ENCODE measurements at places on chromosomes 1 and 21.
A peak's percentile ranks its signal among the peaks of the same experiment; 100 is the strongest.

- H3K4me1 ChIP-seq, result peaks cover 52% of the 10 kb centered on the region
- H3K27ac ChIP-seq, result peak overlapping the region; percentile 88
- H3K27me3 ChIP-seq, result no peaks in the 10 kb centered on the region
Measured at GRCh38 chr1:212683357-212683722, 16.3 kb downstream of the BATF3 start.

GRCh38 chr1:26171084-26172072, at the start of gene ZNF593OS:
TSS of gene ZNF593OS (minus strand) at chr1:26171832. CDS start at chr1:26171661, 171 bp downstream.
- no peak for DNase-seq
- no peaks in the 10 kb centered on the region for H3K27me3 ChIP-seq
- peaks cover 31% of the 10 kb centered on the region for H3K36me3 ChIP-seq
- peaks cover 12% of the 10 kb centered on the region for H3K4me1 ChIP-seq

- H3K4me1 ChIP-seq, result no peaks in the 10 kb centered on the region
- H3K4me3 ChIP-seq, result no peak overlapping the region
- no peak overlapping the region for H3K27ac ChIP-seq
- H3K36me3 ChIP-seq, result no peaks in the 10 kb centered on the region
Measured at GRCh38 chr1:184424945-184425344, 38.1 kb downstream of the C1orf21 start.

GRCh38 chr1:185495898-185496297, 178.9 kb upstream of the IVNS1ABP start:
- H3K27me3 ChIP-seq, result no peaks in the 10 kb centered on the region
- H3K4me3 ChIP-seq, result no peak overlapping the region
- no peak overlapping the region for H3K27ac ChIP-seq

- DNase-seq, result no peak
- peaks cover 13% of the 10 kb centered on the region for H3K4me1 ChIP-seq
- no peaks in the 10 kb centered on the region for H3K36me3 ChIP-seq
- no peak overlapping the region for H3K4me3 ChIP-seq
- H3K27ac ChIP-seq, result no peak overlapping the region
Measured at GRCh38 chr1:231855926-231856325, 229.3 kb downstream of the DISC1 start.

GRCh38 chr1:198776602-198777029, 137.8 kb downstream of the PTPRC start:
- H3K4me3 ChIP-seq, result no peak overlapping the region
- DNase-seq, result no peak

DNA sequence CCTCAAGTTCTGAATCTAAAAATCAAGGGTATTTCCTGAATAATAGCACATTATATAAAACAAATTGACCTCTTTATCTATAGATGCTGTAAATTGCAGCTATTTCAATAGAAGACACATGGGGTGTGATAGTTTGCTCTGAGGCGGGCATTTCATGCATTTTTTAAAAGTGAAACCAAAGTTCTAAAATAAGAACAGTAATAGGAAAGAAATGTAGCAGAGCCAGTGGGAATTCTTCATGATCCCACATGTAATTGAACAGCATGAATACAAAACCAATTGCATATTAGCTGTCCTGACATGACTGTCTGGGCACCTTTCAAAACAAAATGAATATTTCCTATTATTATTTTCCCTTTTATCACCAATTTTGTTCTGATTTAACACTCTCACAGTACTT, 85.0 kb downstream of the RGS21 start:
- H3K27ac ChIP-seq, result no peak overlapping the region
- DNase-seq, result no peak
- H3K27me3 ChIP-seq, result peaks cover 4% of the 10 kb centered on the region
- H3K36me3 ChIP-seq, result no peaks in the 10 kb centered on the region
- no peak overlapping the region for H3K4me3 ChIP-seq
- H3K4me1 ChIP-seq, result no peaks in the 10 kb centered on the region

DNA sequence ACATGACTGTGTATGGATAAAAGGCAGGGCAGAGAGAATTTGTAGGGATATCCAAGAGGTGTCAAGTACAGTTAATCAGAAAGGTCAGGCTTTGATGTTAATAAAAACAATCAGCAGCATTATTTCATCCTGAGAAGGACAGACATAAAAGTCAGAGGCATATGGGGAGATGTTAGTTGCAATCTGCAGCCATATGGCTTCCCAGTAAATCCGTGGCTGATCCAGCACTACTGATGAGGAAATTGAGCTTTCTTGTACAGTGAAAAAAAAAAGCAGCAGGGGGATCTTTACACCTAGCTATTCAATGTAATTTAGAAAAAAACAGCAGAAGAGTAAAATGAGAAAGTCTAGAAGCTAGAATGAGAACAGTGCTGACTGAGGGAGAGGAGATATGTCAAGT, 2.2 kb upstream of the SPRR1B start:
- no peak for DNase-seq
- H3K4me3 ChIP-seq, result no peak overlapping the region
- H3K36me3 ChIP-seq, result no peaks in the 10 kb centered on the region

- no peak overlapping the region for H3K4me3 ChIP-seq
- no peak for DNase-seq
- no peaks in the 10 kb centered on the region for H3K4me1 ChIP-seq
- H3K27me3 ChIP-seq, result no peaks in the 10 kb centered on the region
- no peaks in the 10 kb centered on the region for H3K36me3 ChIP-seq
Measured at GRCh38 chr1:209355415-209355814, 228.1 kb upstream of the CAMK1G start.

- H3K27me3 ChIP-seq, result peaks cover 70% of the 10 kb centered on the region
- no peak overlapping the region for H3K27ac ChIP-seq
- DNase-seq, result peak; percentile 42
- peaks cover 25% of the 10 kb centered on the region for H3K4me1 ChIP-seq
- peak overlapping the region; percentile 45 for H3K4me3 ChIP-seq
Measured at GRCh38 chr1:15152318-15153183, 996 bp upstream of the TMEM51 start.

DNA sequence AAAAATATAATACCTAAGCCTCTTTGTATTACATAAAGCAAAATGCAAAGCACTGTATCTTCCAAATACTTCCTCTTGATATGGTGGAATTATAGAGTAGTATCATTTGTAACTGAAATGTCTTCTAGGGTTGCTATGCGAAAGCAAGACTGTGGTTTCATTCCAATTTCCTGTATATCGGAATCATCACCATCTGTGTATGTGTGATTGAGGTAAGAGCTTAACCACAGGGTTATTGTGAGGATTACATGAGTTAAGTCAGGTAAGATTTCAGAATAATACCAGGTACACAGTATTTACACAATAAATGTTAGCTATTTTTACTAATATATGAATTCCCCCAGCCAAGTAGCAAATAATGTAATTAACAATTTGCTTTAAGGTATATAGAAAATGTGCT, 24.7 kb downstream of the CD53 start:
- DNase-seq, result no peak
- H3K27ac ChIP-seq, result peak overlapping the region; percentile 81
- no peak overlapping the region for H3K4me3 ChIP-seq
- H3K27me3 ChIP-seq, result no peaks in the 10 kb centered on the region
- peaks cover 70% of the 10 kb centered on the region for H3K4me1 ChIP-seq

DNA sequence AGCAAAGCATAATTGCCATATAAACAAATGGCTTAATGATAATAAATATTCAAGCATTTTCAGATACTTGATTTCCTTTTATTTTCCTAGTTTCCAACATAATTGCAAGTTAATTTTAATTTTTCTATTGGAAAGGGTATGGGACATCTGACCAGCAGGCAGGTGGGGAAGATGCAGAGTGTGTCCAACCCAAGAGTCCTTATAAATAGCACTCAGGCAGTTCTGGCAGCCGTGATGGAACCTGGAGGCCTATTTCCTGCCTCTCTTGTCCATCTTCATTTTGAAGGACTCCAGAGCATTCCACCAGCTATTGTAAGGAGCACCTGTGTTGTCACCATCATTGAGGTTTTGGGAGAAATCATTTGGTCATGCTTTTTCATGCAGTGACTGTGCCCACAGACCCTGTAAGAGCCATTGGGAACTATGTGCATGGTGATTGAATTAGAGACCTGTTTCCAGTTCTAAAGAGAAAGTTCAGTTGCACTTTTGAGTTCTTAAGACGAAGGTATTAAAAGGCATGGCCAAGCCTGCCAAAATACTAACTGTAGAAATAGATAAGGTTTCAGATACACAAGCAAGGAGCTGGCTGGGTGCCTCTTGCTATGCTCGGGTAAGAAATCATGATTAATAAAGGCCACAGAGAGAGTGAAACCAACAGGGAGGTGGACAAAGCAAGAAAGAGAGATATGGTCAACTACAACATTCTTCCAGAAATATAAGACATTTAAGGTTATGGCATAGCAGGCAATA, 92.3 kb downstream of the SPATA46 start:
- peaks cover 38% of the 10 kb centered on the region for H3K27me3 ChIP-seq
- H3K4me3 ChIP-seq, result no peak overlapping the region
- no peaks in the 10 kb centered on the region for H3K4me1 ChIP-seq

DNA sequence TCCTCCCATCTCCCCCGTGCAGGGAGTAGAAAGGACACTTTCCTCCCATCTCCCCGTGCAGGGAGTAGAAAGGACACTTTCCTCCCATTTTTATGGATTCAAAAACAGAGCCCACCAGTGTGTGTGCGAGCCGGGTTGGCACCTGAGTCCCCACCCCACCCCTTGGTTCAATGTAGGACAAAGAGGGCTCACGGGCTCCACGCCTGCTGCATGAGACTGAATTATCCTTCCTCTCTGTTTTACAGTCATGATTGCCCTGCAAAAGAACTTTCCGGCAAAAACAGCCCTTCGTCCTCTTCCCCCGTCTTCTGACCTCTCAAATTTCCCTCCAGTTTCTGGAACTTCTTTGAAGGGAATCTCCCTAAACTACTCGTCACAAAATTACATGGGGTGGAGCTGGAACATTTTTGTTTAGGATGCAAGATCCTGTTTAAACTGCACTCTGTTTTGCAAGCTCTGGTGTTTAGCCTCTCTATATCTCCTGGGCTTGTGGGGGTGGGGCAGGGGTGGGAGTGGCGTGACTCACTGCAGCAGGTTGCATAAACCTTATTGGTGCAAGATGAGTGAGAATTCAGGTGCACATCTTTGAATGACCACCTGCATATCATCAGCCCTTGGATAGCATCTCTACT, 99.8 kb downstream of the PSMG1 start:
- H3K36me3 ChIP-seq, result no peaks in the 10 kb centered on the region
- no peak for DNase-seq
- peaks cover 10% of the 10 kb centered on the region for H3K27me3 ChIP-seq

- H3K27ac ChIP-seq, result no peak overlapping the region
- no peak overlapping the region for H3K4me3 ChIP-seq
- no peaks in the 10 kb centered on the region for H3K36me3 ChIP-seq
- peaks cover 12% of the 10 kb centered on the region for H3K27me3 ChIP-seq
Measured at GRCh38 chr1:246705368-246705767, 18.8 kb upstream of the SCCPDH start.

DNA sequence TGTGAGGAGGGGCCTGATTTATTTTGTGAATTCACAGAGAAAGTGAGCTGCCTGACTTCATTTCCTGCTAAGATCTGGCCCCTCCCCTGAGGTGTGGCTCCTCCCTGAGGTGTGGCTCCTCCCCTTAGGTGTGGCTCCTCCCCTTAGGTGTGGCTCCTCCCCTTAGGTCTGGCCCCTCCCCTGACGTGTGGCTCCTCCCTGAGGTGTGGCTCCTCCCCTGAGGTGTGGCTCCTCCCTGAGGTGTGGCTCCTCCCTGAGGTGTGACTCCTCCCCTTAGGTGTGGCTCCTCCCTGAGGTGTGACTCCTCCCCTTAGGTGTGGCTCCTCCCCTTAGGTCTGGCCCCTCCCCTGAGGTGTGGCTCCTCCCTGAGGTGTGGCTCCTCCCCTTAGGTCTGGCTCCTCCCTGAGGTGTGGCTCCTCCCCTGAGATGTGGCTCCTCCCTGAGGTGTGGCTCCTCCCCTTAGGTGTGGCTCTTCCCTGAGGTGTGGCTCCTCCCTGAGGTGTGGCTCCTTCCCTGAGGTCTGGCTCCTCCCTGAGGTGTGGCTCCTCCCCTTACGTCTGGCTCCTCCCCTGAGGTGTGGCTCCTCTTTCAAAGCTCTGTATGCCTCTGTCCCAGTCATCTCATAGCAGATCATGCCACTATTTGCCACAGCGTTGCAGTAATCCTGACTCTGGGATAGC, 26.9 kb upstream of the LRRC3 start:
- peaks cover 22% of the 10 kb centered on the region for H3K36me3 ChIP-seq
- no peak overlapping the region for H3K4me3 ChIP-seq
- DNase-seq, result peak; percentile 65
- H3K27ac ChIP-seq, result no peak overlapping the region
- no peaks in the 10 kb centered on the region for H3K4me1 ChIP-seq
- no peaks in the 10 kb centered on the region for H3K27me3 ChIP-seq

GRCh38 chr1:24319312-24319863, at the start of gene GRHL3:
TSS of gene GRHL3 (plus strand) at chr1:24319357. CDS start at chr1:24319552, 195 bp downstream.
- no peak within 1 kb of the TSS for H3K27ac ChIP-seq
- H3K27me3 ChIP-seq, result peaks cover 82% of the 10 kb centered on the region
- no peaks in the 10 kb centered on the region for H3K36me3 ChIP-seq
- H3K4me3 ChIP-seq, result peak within 1 kb of the TSS; percentile 0
- H3K4me1 ChIP-seq, result peaks cover 44% of the 10 kb centered on the region
- DNase-seq, result no peak

DNA sequence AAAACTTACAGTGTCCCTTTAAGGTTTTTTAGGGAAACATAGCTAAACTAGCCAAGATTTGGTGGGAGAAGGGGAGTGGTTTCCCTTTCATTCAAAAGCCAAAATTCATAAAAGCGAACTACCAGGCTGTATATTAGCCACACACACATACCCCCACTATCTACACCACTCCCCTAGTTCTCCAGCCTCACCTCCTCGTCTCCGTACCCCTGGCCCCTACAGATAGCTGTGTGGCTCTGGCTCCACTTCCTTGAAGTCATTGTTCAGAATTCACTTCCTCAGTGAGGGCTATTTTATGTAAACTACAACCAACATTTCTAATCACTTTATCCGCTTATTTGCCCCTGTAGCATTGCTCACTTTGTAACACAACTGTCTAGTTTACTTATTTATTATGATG, 5.3 kb upstream of the DPH5 start:
- no peak for DNase-seq
- H3K27me3 ChIP-seq, result no peaks in the 10 kb centered on the region
- no peak overlapping the region for H3K27ac ChIP-seq
- no peak overlapping the region for H3K4me3 ChIP-seq

DNA sequence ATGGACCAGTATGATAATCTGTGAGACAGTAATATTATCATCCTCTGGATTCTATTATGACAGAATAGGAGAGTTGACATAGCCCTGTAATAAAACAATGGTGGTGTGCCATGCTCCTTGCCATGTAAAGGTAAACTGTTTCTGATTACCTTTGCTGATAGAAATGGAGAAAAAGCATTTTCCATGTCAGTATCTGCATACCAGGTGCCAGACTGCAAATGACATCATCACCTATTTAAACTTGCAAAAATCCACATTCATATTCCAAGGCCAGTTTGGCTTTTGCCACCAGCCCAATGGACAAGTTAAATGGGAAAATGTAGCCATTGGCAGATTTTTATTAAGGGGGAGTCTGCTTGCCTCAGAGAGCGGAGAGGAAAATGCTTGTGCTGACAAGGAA, 23.9 kb upstream of the ABCD3 start:
- H3K27ac ChIP-seq, result no peak overlapping the region
- H3K36me3 ChIP-seq, result peaks cover under 1% of the 10 kb centered on the region
- DNase-seq, result no peak
- peaks cover 2% of the 10 kb centered on the region for H3K4me1 ChIP-seq
- H3K27me3 ChIP-seq, result peaks cover 17% of the 10 kb centered on the region
- no peak overlapping the region for H3K4me3 ChIP-seq

GRCh38 chr1:164746632-164747031, 187.6 kb downstream of the PBX1 start:
- no peaks in the 10 kb centered on the region for H3K4me1 ChIP-seq
- no peak overlapping the region for H3K4me3 ChIP-seq
- H3K36me3 ChIP-seq, result no peaks in the 10 kb centered on the region
- no peaks in the 10 kb centered on the region for H3K27me3 ChIP-seq

Data from activated T-cell treated with anti-CD3 and anti-CD28 coated beads, Interleukin-2, amount 50 U/mL, for 24 hours (primary cell).